ENCODE measurements at places on chromosomes 16 and 17. TPM values are rescaled to one million over a fixed set of nuclear protein-coding genes. Genes with fewer than 3 reads are reported as not detected.
A peak's percentile ranks its signal among the peaks of the same experiment; 100 is the strongest.

Gene CNGB1
- not detected for total RNA-seq

DNA sequence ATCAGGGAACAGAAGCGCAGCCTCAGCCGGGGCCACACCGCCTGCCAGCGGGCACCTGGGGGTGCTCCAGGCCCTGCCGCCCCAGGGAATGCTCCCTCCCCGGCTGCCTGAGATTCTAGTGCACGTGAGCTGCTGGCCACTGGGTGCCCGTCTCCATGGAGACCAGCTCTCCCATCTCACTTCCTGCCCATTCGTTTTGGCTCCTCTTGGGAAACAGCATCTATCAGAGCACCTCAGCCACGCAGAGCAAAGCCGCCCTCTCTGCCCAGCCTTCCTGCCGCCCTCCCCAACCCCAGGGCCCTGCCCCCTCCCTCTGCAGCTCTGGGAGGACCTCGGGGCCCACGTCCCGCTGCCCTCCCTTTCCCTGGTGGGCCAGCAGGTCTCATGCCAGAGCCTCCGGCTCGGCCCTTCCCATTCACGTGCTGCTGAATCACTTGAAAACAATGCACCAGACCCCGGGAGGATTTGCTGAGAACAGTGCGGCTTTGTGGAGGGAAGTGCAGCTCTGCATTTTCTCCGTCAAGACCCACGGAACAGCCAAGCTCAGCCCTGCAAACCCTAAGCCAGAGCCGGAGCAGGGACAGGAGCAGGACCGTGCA lies 19.4 kb downstream of the CEP295NL start:
- peak; percentile 96 for DNase-seq

DNA sequence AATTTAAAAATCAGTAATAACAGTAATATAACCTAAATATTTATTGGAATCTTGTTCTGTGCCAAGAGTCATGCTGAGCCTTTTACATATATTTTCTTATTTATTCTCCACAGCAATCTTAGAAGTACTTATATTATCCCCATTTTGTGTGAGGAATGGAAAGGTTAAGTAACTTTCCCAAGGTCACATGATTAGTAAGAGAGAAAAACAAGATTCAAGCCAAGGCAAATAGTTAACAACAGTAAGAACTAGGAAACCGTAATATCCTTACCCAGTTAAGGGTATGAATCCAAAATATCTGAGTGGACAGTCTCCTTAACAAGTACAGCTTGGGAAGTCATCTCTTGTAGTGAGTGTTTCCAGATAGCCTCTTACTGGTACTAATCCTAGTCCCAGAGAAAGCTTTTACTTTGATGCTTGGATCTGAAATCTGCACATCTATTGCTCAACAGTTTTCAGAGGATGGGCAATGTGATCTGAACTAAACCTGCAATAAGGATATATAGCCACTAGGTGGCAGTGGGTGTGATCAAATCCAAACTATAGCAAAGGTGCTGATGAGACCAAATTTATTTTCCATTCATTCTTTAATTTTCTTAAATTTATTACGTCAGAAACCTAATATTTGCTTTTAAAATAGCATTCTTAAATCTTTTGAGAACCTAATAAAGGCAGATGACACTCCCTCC lies 23.3 kb downstream of the SHISA6 start:
- no peak for DNase-seq

GRCh38 chr17:81151278-81151677 lies 14.0 kb upstream of the PVALEF start:
- no peak for DNase-seq

Gene CCL2
- 2.1 TPM for total RNA-seq

DNA sequence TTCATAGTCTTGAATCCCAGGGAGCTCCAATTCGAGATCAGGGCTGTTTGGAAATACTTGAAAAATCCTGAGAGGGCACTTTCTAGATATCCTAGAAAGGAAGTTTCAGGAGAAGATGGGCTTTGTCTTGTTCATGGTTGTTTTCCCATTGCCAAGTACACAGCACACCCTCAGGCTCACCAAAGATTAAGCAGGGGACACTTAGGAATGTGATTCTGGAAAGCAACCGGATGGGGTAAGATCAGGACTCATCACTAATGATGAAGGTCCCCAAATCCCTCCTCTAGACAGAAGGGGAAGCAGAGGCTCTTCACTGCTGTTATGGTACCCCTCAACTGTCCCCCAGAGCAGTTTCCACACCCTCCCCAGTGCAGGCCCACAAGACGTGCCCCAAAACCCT lies 40.7 kb downstream of the VAC14 start:
- DNase-seq, result no peak

Gene CDT1
- total RNA-seq, result 0.16 TPM

- no peak for DNase-seq
Measured at GRCh38 chr16:30009990-30010843, 610 bp downstream of the DOC2A start.

- peak; percentile 29 for DNase-seq
Measured at GRCh38 chr16:59635674-59636073, 901.6 kb upstream of the GOT2 start.

- DNase-seq, result peak; percentile 99
Measured at GRCh38 chr17:7889166-7889955, 772 bp downstream of the CHD3 start.

GRCh38 chr16:53982631-53983042 lies 278.7 kb downstream of the FTO start:
- no peak for DNase-seq

DNA sequence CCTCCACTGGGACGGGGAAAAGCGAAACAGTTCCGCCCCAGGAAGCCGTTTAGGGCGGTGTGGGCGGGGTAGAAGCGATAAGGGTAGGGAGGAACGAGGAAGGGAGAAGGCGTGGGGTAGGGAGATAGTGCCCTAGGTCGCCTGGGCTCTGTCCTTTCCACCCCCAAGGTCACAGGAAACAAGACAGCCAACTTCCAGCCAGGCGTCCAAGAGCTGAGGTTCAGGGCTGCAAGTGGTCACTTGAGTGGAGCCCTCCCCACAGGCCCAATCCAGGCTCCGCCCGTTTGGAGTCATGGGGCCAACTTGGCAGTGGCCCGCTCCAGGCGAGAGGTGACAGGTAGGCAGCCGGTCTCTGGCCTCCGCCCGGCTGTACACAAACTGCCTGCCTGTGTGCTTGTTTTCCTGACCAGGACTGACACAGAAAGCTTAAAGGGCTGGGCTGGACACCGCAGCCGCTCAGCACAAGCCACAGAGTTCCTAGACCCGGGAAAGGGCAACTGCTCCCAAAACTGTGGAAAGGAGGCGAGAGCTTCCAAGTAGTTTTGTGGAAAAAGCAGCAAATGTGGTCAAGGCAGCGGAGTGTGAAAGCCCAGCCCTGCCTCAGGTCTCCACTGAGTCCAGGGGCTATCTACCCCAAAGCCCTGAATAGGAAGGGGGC lies at the start of gene RILP:
TSS of gene RILP (minus strand) at position 23 of the 658 bp plus-strand sequence. CDS start 62 bp downstream, outside the sequence.
- peak; percentile 59 for DNase-seq

DNA sequence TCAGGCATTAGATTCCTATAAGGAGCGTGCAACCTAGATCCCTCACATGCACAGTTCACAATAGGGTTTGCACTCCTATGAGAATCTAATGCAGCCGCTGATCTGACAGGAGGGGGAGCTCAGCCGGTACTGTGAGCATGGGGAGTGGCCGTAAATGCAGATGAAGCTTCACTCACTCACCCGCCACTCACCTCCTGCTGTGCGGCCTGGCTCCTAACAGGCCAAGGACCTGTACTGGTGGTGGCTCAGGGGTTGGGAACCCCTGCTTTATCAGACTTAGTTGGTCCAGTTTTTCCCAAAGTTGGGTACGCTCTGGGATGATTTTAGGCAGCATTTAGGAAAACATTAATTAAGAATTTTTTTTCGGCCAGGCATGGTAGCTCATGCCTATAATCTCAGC lies 103.8 kb downstream of the MARF1 start:
- DNase-seq, result no peak

DNA sequence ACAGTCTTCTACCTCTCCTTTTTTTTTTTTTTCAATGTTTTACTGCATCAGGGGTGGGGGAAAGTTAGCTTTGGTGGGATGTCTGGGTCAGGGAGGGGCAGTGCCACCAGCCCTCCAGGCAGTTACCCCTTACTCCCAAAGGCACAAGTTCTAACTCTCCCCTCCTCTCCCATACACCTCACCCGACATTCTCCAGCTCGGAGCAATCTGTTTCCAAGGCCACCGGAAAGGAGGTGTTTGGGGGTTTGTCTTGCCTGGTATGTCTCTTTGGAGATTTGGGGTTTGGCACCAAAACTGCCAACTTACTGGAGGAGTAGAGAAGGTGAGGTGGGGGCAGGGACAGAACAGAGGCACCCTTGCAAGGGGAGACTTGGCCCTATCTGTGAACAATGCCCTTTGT lies 4.7 kb downstream of the DLX3 start:
- DNase-seq, result no peak

DNA sequence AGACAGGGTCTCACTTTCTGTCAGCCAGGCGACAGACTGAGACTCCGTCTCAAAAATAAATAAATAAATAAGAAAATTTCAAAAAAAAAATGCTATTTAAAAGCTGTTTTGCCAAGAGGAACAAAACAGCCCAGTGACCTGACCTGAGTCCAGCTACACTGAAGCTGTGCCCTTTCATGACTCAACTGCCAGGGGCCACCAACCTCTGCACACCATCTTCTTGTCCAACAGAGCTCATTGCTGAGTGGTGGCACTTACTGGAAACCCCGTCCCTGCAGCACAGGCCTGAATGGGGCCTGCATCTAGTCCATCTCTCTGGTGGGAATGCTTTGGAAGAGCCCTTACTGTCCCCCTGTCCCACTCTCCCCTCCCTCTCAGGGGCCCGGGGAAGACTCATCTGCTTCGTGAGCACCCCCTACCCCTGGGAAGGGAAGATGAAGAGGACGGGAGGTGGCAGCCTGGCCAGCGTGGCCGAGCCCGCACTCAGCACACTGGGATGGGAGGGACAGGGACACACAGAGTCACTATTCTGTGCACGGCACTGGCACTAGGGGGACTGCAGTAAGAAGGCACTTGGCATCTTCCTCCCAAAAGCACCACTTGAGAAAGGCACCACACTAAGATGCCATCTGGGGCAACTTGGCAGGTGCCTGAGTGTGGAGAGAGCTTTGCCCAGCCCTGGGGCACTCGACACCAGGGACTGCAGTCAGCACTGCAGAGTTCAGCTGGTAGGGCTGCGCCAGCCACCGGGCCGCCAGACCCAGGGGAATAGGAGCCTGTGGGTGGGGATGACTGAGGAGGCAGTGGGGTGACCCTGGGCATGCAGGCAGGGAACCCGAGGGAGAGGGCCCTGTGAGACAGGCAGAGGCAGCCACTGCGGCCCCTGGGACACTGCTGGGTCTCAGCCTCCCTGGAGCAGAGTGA lies 13.5 kb downstream of the FBXO31 start:
- DNase-seq, result peak; percentile 46

Gene CISD3
- 6.2 TPM for total RNA-seq

GRCh38 chr16:79703066-79703465 lies 102.5 kb upstream of the MAF start:
- DNase-seq, result no peak

Gene TMEM95
- not detected for total RNA-seq

Gene CDH15
- total RNA-seq, result 418 TPM

- DNase-seq, result no peak
Measured at GRCh38 chr16:71352466-71352865, 6.1 kb upstream of the CALB2 start.

GRCh38 chr16:88073201-88073721 lies 122.0 kb downstream of the BANP start:
- DNase-seq, result no peak

Gene CIAO3
- total RNA-seq, result 39.2 TPM

Gene PRSS33
- total RNA-seq, result not detected

- peak; percentile 83 for DNase-seq
Measured at GRCh38 chr17:76268991-76269981, 4.1 kb downstream of the UBALD2 start.

Gene TNFRSF17
- not detected for total RNA-seq

Gene HLF
- 0.37 TPM for total RNA-seq

GRCh38 chr17:64245218-64246145 lies 17.6 kb downstream of the TEX2 start:
- DNase-seq, result no peak

- DNase-seq, result no peak
Measured at GRCh38 chr16:20242568-20243255, 84.6 kb downstream of the GP2 start.

DNA sequence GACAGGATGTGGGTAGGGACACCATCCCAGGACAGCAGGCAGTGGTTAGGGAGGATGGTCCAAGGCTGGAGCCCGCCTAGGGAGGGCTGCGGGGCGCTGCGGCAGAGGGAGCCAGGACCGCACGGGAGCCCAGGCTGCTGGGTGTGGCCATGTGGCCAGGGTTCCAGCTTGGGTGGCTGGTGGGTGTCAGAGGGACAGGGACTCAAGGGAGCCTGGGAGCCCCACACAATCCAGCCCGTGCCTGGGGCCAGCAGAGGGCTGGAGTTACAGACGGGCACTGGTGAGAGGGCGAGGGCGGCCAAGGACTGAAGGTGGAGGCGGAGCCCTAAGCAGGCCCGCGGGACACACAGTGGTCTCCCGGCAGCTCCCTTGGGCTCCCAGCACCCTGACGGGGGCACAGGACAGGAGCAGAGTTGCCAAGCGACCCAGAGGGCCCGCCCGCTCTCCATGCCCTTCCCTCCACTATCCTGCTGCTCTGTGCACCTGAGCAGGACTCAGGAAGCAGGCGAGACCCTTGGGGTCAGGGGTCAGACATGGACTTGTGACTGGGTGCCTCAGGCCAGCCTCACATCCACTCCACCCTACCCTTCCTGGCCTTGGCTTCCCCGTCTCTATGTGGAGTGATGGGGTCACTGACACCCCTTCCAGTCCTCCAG lies 7.1 kb downstream of the MRPL28 start:
- DNase-seq, result no peak

GRCh38 chr17:39937447-39937846 lies 9.9 kb downstream of the LRRC3C start:
- DNase-seq, result no peak

DNA sequence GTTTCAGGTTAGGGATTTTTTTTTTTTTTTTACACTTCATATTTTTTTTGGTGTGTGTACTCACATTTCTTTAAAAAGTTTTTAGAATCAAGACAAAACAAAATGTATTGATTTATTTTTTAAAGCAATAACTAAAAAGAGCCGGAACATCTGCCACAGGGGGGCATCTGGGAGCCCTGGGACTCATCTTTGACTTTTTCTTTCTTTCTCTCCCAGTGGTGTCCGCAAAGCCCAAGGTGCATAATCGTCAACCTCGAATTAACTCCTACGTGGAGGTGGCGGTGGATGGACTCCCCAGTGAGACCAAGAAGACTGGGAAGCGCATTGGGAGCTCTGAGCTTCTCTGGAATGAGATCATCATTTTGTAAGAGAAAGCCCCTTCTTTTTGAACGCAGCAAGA lies 36.3 kb downstream of the WWP2 start:
- DNase-seq, result peak; percentile 12

Gene TOM1L1
- 29.1 TPM for total RNA-seq
